Cardiac fibroblast (primary cell): ENCODE measurements at places on chromosomes 7 and 10.

DNA sequence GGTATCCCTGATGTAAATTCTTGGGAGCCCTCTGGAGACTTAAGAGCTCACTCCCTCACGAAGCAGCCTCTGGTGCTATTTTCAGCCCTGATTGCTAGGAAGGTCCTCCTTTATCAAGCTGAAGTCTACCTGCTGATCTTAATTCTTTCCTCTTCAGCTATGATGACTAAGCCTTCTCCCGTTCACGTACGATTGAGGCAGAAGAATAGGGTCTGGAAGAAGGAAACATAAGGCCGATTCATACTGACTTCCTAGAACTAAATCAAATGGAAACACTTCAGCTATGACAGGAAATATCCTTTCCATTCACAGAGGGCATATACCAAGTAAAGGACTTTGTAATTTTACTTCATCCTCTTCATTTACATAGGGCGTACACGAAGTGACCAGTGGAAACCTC lies 107.0 kb downstream of the CPXM2 start:
- DNase-seq = no peak

DNA sequence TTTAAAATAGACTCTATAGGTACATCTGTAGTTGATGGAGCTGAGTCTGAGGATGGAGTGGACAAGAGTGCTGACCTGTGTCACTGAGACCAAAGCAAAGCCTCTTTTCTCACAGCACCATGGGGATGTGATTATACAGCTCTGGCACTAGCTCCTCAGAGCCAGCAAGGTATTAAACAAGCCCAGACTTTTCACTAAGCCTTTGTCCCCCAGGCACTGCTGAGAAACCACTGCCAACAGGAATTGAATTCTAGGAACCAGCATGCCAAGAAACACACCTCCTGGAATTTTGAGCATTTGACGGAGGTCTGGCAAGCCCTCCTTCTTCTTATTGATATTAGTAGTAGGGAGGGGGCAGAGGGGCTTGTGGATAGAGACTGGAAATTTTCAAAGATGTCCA lies 147.0 kb downstream of the C1GALT1 start:
- DNase-seq = no peak

DNA sequence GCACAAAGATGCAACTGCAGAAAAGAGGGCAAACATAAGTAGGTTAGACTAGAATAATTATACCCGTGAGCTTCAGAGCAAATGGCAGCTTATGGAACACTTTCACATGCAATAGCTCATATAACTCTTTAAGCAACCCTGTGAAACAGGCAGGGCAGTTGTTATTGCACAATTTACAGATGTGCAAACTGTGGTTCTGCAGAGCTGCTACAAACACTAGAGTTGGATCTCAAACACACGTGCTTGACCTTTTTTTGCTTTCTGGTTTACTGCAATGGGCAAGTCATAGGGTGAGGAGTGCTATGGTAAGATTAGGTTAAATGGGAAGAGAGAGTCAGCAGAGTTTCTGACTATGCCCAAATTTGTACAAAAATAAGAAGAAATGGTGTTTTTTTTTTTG lies 610.8 kb downstream of the GATA3 start:
- no peak for DNase-seq

DNA sequence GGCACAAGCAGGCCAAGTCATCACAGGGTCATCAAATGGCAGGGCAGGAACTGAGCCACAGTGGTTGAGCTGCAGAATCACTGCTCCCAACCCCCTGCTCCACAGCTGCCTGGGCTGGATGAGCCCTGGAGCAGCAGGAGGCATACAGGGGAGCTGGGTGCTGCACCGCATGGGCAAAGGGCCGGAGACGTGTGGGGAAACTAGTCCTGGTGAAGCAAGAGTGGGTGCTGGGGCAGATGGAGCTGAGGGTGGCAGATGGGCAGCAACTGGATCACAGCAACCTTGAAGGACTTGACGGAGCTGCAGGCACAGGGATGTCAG lies 16.0 kb upstream of the VOPP1 start:
- DNase-seq = no peak

- DNase-seq = no peak
Measured at GRCh38 chr10:82245157-82245556, 370.2 kb downstream of the NRG3 start.

GRCh38 chr7:76409537-76409936 lies at the start of gene SSC4D:
TSS of gene SSC4D (minus strand) at chr7:76409697. CDS start at chr7:76404439, 5,258 bp downstream.
- no peak for DNase-seq

GRCh38 chr10:50295367-50295766 lies 44.1 kb upstream of the ASAH2 start:
- no peak for DNase-seq

DNA sequence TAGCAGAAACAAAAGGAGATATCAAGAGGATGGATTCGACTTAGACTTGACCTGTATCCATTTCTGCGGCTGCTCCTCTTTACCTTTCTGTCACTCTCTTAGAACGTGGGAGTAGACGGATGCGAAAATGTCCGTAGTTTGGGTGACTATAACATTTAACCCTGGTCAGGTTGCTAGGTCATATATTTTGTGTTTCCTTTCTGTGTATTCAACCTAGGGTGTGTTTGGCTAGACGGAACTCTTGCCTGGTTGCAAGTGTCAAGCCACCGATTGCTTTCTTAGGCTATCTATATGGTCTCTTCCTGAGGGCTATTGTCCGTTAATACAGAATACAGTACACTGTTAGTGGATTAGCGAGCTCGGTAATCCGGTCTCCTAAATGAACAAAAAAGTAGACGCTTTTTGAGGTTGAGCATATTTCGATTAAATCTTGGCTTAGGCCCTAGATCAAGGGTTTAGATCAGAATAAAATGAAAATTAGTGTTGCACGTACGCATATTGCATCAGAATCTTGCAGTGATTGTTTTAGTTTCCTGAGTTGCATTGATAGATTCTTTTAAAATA lies 1.2 kb downstream of the PTEN start:
- peak; percentile 41 for DNase-seq

- DNase-seq = no peak
Measured at GRCh38 chr10:82144153-82144552, 269.2 kb downstream of the NRG3 start.
